ENCODE measurements at places on chromosomes 4 and X. TPM values are rescaled to one million over a fixed set of nuclear protein-coding genes. Genes with fewer than 3 reads are reported as not detected.
A peak's percentile ranks its signal among the peaks of the same experiment; 100 is the strongest.

GRCh38 chrX:51837451-51837850 lies 56.0 kb upstream of the MAGED1 start:
- no peak for DNase-seq

SLC4A4 gene
- 75.5 TPM for polyA plus RNA-seq

DNA sequence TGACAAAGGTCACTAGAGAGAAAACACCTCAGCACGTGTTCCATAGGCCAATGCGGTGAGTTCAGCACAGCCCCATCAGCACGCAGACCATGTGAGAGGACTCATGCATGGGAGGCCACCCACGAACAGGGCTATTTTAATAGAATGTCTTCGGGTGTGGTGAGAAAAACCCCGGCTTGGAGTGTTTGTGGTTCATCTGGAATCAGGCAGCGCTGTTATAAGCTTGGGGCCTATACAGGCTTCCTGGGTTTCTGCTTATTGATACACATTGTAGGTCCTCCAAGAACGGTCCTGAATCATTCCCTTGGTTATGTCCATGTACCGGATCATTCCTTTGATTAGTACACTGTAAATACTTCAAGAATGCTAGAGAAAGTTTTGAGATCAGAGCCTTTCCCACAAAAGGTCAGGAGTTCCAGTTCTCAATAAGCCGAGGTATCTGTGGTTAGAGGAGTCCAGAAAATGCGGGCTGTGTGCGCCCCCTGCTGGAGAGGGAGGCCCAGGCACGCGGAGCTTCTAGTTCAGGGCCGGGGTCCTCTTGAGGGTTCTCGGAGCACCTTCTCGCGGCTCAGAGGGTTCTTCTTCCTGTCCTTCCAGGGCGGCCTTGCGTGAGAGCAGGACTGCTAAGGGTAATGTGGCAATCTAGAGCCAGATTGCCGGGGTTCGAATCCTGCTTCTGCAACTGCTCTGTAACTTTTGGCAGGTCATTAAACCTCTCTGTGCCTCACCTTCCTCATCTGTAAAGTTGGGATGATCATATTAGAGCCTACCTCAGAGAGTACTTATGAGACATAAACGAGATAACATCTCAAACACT lies 51.8 kb downstream of the TLR10 start:
- DNase-seq: peak; percentile 51

NXF2B gene
- polyA plus RNA-seq: 1.5 TPM

- DNase-seq: no peak
Measured at GRCh38 chrX:154349979-154350378, 24.5 kb downstream of the FLNA start.

FHIP1A gene
- polyA plus RNA-seq: 5.7 TPM

MAGED4 gene
- polyA plus RNA-seq: 42.8 TPM

DNA sequence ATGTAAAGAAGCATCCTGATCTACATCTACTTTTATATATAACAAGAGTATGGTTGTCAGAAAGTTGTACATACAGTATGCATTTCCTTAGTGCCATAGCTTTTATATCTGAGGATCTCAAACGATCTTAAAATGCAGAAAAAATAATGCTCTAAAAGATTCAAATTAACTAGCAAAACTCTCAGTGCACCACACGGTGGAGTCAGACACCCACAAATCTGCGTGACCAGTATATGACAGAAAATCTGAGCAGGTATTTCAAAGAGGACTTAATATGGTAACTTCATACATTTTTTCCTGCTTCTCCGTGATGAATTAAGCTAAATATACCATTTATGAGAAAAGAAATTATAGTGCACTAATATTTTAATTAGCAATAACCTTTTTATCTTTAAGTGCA lies 803.0 kb downstream of the DMD start:
- no peak for DNase-seq

DNA sequence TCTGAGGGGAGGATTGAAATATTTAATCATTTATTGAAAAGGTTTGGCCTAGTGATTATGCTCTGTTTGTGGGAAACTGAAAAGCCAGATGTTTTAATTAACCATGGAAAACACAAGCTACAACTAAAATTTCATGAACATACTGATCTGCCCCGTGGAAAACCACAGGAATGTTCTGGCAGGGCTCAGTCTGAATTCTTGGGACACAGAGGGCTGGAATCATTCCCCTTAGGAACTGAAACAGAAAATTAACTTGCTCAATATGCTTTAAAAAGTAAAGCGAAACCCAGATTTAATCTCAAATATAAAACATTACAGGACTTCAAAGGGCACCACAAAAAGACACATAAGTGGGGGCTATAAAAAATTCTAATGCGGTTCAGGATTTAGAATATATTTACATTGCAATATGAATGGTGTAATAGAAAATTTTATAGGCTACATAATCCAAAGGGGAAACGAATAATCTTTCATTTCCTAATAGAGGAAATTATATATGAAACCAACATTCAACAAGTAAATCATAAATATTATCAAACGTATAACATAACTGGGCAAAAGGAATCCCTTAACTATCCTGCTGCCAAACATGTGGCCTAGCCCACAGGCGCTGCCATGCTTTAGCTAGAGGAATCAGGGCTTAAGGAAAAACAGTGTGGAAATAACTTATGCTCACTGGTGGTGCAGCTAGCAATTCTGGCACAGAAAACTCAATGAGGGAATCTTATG lies 70.9 kb downstream of the APBB2 start:
- no peak for DNase-seq

DNA sequence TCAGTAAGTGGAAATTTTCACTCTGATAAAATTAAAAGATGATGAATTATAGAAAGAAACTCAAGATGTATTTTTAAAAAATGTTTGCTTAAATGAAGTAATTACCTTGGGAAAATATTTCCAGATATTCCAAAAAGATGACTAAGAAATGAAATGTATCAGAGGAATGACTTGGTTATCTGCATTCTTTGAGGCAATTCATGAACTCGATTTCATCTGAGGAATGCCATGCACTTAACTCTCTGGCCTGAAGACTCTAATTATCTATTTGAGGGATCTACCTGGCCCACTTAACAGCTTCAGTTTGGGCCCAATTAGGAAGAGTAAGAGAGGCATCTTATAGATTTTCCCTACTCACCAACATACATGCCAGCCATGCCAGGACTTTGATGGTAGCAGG lies 182.3 kb downstream of the INPP4B start:
- no peak for DNase-seq

PDLIM3 gene
- 2.2 TPM for polyA plus RNA-seq

All from right renal cortex interstitium (tissue), 3 donors.